ENCODE measurements at places on chromosomes 1 and 21.

DNA sequence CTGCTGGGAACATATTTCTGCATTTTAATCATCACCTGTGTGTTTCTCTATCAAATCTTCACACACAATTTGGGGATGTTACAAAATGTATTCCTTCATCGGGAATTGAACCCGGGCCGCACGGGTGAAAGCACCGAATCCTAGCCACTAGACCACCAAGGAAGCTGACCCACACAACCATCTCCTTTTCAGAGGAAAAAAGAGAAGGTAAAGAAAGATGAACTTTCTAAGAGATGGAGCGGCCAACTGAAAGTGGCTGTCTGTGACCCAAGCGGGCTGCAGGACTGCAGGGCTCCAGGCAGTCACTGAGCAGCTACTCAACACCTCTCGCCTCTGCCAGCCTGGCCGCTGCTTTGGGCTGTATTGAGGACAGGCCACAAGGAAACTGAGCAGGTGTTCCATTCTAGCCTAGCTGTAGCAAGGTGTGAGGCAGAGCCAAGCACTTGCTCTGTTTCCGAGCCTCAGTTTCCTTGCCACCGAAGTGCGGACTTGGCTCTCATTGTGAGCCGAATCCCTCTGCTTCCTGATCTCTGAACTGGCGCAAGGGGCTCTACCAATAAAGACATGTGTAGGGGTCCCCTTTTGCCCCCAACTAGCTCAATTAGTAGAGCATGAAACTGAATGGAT is 156.9 kb upstream of the NBPF11 start:
- DNase-seq = no peak

DNA sequence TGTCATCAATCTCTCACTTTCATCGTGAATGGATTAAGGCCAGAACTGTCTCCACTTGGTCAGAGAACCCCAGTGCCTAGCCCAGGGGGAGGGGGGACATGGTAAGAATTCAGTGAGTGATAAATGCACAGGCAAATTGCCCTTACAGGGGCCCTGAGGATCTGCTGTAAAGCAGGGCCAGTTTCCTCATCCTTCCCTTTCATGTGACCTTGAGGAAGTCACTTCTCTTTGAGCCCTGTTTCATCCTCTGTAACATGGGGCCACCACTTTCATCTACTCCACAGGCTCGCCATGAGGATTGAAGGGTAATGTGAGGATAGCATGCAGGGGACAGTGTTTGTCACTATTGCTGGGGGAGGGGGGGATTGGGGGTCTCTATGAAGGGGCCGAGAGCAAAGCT is 28.1 kb upstream of the C1QA start:
- DNase-seq = no peak

- DNase-seq = no peak
Observed at GRCh38 chr1:93732514-93732913, 50.9 kb upstream of the BCAR3 start.

- no peak for DNase-seq
Observed at GRCh38 chr1:202547215-202547614, 163.0 kb downstream of the SYT2 start.

- DNase-seq = no peak
Observed at GRCh38 chr1:81345110-81345509, 455.6 kb upstream of the ADGRL2 start.

- DNase-seq = no peak
Observed at GRCh38 chr1:174777262-174777661, 222.5 kb upstream of the CACYBP start.

GRCh38 chr1:246690100-246690499 is 34.1 kb upstream of the SCCPDH start:
- no peak for DNase-seq

Data from NCI-H446 treated with DMSO at 0.1 percent for 48 hours (cell line).